ENCODE measurements at places on chromosomes 3 and 15. TPM values are rescaled to one million over a fixed set of nuclear protein-coding genes. Genes with fewer than 3 reads are reported as not detected.

DNA sequence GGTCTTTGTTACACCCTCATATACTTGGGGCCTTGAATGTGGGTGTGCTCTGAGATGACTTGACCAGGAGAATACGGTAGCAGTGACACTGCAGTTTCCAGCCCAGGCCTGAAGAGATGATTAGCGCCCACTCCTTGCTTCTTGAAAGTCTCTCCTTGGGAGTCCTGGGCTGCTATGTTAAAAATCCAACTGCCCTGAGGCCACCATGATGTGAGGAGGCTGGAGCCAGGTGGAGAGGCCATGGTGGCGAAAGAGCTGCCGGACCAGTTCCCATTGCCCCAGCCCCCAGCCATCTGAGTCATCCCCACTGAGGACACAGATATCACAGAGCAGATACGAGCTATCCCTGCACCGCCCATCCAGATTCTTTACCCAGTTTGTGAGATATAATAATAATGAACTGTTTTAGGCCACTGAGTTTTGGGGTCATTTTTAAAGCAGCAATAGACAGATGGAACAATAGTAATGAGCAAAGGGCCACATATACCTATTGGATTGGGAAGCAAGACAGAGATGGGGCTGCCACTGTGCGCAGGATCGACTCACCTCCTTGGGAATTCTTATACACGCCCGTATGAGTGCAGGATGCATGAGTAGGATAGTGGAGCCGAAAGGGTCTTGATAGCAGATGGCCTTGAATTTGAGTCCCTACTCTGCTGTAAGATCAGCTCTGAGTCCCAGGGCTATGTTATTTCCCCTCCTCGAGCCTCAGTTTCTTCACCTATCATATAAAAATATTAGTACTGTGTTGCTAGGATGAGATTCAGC is 12.1 kb upstream of the GATA2 start:
- DNase-seq: no peak

C15orf39 gene
- polyA plus RNA-seq: 2.6 TPM

DNA sequence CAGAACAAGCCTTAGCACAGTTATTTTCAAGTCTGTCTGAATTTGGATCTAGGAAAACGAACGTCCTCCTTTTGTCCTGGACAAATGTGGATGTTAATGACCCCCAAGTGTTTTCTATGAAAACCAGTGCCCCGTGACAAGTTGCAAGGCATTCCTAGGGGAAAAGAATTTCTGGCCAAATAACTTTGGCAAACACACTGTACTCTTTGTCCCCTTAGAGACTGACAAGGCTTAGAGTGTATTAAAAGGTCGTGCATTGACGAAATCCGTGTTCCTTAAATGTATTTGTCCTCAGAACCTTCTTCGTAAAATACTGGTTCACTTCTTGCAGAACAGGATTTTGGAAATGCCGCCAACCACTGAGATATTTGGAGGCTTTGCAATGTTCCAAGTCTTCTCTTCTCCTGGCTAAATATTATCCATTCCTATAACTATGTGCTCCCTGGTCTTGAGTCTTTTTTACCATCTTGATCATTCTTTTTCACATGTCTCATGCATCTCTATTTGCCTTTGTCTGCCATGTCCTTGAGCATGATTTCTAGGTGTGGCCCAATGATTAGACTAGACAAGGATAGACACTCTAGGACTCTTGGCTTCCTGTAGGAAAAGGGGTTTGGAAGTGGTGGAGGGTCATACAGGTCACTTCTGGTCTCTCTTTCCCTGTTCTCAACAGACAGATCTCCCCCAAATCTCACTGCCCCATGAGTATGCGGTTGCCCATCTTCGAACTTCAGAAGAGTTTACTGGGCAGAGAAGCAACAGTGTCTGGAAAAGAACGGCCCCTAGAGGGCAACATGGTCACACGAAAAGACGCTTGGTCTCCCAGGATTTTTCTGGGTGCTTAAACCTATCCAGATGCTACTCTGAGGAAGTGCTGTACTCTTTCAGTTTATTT is 117.5 kb downstream of the EDEM1 start:
- DNase-seq: no peak

DNA sequence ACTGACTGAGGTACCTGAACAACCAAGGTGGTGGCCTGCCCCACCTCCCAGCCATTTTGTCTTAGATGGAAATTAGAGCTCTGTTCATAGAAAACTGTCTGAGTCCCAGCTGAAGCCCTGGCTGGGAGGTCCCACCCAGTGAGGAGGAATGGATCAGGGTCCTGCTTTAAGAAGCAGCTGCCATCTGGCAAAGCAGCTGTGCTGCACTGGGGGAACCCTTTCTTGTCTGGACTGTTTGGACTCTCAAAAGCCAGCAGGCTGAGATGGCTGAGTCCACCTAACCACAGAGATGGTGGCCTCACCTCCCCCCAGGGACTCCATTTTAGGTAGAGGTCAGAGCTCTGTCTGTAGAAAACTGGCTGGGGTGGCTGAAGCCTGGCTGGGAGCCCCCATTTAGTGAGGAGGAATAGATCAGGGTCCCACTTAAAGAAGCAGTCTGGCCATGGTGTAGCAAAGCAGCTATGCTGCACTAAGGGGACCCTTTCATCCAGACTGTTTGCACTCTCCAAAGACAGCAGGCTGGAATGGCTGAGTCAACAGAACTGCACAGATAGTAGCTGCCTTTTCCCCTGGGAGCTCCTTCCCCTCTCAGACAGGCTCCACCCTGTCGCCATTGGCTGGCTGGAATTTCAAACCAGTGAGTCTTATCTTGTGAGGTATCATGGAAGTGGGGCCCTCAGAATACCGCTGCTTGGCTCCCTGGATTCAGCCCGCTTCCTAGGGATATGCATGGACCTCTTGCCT is 116.9 kb downstream of the EPHA6 start:
- no peak for DNase-seq

SYNPR gene
- polyA plus RNA-seq: not detected

GRCh38 chr3:149489060-149489690 is 14.7 kb downstream of the TM4SF4 start:
- no peak for DNase-seq

DNA sequence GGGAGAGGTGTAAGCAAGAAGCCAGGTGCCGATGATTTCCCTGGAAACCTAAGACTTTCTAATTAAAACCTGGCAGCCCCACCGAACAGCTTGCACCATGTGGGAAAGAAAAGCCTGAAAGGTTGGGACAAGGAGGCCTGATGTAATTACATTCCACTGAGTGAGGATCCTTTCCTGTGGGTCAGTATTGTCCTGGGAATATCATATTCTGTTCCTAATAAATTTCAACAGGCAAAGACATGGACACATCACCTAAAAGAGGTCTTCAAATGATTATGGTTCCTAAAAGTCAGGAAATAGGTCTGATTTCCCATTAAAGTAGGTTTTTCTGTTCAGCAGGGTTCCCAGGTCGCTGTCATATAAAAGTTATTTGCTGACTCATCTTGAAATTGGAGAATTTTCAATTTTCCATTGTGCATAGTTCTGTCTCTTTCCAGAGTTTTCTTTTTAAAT is 58.5 kb downstream of the DUT start:
- DNase-seq: no peak

SLC30A4 gene
- 0.59 TPM for polyA plus RNA-seq

Measured in psoas muscle (tissue), 8 donors.